ENCODE measurements at places on chromosomes 6 and 20.

DNA sequence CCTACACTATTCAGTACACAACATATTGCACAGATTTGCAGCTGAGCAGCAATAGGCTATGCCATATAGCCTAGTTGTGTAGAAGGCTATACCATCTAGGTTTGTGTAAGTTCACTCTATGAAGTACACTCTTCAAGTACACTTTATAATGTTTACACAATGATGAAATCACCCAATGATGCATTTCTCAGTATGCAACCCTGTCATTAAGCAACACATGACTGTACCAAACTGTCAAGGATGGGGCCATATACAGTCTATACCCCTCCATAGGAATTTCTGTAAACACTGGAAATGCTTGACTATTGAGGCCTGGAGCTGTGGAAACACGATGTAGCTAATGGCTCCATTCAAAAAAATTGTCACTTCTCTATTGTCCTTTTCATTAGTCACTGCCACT, 535.4 kb downstream of the EPM2A start:
- no peak for DNase-seq

- DNase-seq, result no peak
Measured at GRCh38 chr6:42727627-42728026, 5.2 kb upstream of the PRPH2 start.

GRCh38 chr6:159037756-159038290, 7.0 kb downstream of the TAGAP start:
- no peak for DNase-seq

DNA sequence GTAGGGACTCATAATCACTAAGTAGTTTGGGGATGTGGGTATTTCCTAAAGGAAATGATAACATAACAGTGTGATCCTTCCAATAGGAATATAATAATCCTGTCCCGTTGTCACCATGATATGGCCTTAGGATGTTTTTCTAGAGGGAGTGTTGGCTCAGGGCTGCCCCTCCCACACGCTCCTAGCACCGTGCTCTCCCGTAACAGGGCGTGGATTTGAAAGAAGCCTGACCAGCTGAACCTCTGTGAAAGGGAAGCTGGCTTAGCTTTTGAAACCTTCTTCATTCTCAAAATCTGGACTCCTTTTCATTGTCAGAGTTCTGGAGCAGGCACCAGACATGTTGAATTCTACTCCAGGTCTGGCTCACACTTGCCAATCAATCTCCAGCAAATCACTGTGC, 103.4 kb upstream of the SASH1 start:
- no peak for DNase-seq

GRCh38 chr20:39850821-39851330, 838.2 kb downstream of the MAFB start:
- DNase-seq, result no peak

Data from right lung (tissue), 10 donors.